ENCODE measurements at places on chromosomes 3 and 15.

GRCh38 chr3:188972310-188972709 is 199.5 kb upstream of the TPRG1 start:
- no peak for DNase-seq

GRCh38 chr3:152828075-152828840 is 6.7 kb upstream of the P2RY1 start:
- DNase-seq: no peak

DNA sequence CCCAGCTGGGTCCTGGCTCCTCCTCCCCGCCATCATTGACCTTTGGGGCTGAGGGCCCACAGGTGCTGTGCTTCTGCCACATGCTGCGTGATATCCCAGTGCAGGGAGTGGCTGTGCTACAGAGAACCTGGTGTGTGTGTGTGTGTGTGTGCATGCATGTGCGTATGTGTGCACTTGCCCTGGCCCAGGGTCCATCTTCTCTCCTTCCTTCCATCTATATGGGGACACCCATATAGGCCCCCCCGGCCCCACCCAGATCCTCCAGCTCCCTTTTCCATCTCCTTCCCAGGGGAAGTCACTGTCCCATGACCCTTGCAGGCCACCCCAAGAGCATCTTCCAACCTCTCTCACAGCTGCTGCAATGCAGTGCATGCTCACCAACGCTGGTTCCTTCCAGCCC is 12.6 kb downstream of the RASGRF1 start:
- no peak for DNase-seq

DNA sequence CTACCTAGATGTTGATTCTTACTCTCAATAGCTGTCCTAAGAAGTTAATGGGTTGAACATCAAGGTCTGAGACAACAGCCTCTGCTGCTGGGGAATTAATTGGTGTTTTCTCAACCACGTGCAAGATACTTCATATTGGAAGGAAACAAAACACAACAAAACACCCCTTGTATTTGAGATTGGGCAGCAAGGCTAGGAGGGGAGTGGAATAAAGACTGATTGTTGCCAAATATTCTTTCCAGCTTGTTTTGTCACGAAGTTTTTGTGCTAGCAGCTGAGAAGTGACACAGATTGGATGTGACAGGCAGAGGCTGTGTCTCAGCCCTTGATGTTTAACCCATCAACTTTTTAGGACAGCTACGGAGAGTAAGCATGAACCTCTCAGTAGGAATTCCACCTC is 808.4 kb downstream of the IGSF11 start:
- DNase-seq: no peak

DNA sequence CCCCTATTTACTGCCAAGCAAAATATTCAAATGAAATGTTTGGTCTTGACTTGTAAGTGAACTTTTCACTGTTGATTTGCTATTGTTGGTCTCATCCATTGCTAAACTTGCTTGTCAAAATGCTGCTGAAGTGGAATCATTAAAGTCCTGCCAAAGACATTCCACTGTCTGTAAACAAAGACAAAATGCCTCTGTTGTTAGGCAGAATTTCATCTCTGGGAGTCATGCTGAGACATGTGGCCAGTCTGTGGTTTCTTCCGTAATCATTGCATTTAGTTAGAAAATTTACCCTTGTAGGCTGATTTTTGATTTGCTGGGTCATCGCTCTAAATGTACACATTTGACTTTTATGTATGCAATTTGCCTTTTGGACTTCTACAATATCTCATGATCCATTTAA is 577.7 kb downstream of the MECOM start:
- no peak for DNase-seq

- no peak for DNase-seq
Observed at GRCh38 chr3:121994551-121994950, 27.5 kb downstream of the ILDR1 start.

GRCh38 chr3:126364130-126364695 is 7.0 kb upstream of the KLF15 start:
- no peak for DNase-seq

GRCh38 chr3:125403789-125404188 is 28.7 kb upstream of the ZNF148 start:
- DNase-seq: no peak

Measured in NCI-H1105 treated with DMSO at 0.1 percent for 48 hours (cell line).